ENCODE measurements at places on chromosomes 16 and 17. TPM values are rescaled to one million over a fixed set of nuclear protein-coding genes. Genes with fewer than 3 reads are reported as not detected.

Gene USP36
- total RNA-seq, result 54.1 TPM

Gene KCNH4
- total RNA-seq, result not detected

Gene CD79B
- not detected for total RNA-seq

Gene C17orf107
- total RNA-seq, result 0.94 TPM

Gene SLC13A2
- not detected for total RNA-seq

Gene TEKT5
- not detected for total RNA-seq

Gene HSD17B2
- total RNA-seq, result 0.17 TPM

DNA sequence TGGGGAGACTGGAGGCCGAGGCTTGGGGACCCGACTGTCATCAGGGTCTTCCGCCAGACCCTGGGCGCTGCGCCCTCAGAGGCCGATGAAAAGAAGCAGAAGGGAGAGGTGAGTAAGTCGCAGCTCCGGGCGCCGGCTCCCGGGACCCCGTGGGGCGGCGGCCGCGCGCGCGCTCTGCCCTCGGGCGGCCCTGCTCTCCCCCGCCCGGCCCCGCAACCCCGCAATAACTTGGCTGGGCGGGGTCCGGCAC, 392 bp upstream of the ABHD15 start:
- H3K4me1 ChIP-seq, result peaks cover 15% of the 10 kb centered on the region

DNA sequence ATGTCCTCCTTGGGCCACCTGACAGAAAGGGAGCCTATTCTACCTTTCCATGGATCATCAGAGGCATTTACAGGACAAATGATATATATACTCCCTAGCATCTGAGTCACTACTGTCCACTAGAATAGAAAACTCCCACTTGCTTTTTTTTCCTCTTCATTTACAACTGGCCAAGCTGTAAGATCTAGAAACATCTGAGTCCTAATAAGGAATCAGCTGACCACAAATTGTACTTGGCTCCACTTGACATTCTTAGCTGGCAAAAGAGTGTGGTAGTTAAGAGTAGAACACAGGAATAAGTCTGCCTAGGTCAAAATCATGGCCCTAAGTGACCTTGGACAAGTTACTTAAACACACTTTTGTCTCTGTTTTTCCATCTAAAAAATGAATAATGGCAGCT, 5.2 kb downstream of the RUSF1 start:
- H3K27ac ChIP-seq, result no peak overlapping the region
- peaks cover 23% of the 10 kb centered on the region for H3K4me1 ChIP-seq
- peaks cover 14% of the 10 kb centered on the region for H3K36me3 ChIP-seq
- H3K4me3 ChIP-seq, result no peak overlapping the region

DNA sequence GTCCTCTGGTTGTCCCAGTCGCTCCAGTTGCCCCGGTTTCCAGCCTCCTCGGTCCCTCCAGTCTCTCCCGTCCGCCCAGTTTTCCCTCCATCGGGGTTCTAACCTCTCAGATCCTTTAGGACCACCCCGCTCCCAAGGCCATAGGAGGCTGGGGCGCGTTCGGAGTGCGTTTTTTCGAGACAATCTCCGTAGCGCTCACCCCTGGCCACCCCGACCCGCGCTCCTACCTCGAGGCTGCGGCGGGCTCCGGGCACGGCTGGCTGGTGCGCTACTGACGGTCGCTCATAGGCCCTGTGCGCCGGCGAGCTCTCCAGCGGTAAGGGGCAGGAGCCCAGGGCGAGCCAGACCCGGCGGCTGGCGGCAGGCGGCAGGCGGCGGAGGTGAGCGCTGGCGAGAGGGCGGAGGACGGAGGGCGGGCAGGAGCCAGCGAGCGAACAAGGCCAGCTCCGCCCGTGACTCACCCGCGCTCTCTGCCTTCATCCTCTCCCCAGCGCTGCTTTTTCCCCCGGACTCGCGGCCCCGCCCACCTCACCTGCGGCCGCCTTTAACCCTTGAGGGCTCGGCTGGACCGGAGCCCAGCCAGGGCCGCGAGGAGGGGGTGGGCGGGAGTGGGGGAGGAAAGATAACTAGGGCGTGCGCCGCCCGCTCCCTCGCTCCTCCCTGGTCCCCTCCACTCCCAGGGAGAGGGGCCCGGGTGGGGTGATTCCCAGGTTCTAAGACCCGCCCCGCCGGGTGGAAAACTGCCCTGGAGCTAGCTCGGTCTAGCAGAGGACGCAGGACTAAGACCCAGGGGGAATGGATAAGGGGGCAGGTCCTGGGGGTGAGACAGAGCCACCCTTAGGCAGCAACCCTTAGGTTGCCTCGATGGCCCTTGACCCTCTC, at the start of gene SP6:
SP6 (minus strand) TSS at position 472 of the 882 bp plus-strand sequence. CDS start 2,734 bp downstream, outside the sequence.
- H3K4me3 ChIP-seq, result peak within 1 kb of the TSS; percentile 85
- peaks cover 30% of the 10 kb centered on the region for H3K4me1 ChIP-seq
- peaks cover 42% of the 10 kb centered on the region for H3K27me3 ChIP-seq
- peak; percentile 50 for DNase-seq

- no peak overlapping the region for H3K4me3 ChIP-seq
- no peak for DNase-seq
- H3K27me3 ChIP-seq, result peaks cover 62% of the 10 kb centered on the region
- H3K27ac ChIP-seq, result no peak overlapping the region
Measured at GRCh38 chr16:86243123-86243473, 267.2 kb upstream of the FOXF1 start.

DNA sequence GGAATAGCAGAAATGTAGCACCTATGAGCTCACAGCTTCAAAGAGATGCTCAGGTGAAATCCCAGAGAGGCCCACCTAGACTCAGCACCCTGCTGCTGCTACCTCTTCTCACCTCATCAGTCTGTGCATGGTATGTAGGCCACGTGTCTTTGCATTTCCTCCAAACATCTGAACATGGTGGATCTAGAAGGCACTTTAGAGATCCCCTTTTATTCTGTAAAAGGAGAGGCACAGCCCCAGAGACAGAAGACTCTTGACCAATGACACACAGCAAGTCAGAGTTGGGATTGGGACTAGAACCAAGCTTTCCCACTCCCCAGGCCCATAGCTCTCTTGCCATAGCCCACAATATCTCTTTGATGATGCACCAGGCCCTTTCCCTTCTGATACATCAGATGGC, 19.4 kb upstream of the NKD1 start:
- no peaks in the 10 kb centered on the region for H3K36me3 ChIP-seq
- H3K4me1 ChIP-seq, result no peaks in the 10 kb centered on the region
- H3K27me3 ChIP-seq, result peaks cover 10% of the 10 kb centered on the region
- H3K27ac ChIP-seq, result no peak overlapping the region

- no peaks in the 10 kb centered on the region for H3K4me1 ChIP-seq
- H3K4me3 ChIP-seq, result no peak overlapping the region
- no peak for DNase-seq
- H3K27ac ChIP-seq, result no peak overlapping the region
- no peaks in the 10 kb centered on the region for H3K36me3 ChIP-seq
Measured at GRCh38 chr16:82181461-82182185, 11.6 kb upstream of the MPHOSPH6 start.

DNA sequence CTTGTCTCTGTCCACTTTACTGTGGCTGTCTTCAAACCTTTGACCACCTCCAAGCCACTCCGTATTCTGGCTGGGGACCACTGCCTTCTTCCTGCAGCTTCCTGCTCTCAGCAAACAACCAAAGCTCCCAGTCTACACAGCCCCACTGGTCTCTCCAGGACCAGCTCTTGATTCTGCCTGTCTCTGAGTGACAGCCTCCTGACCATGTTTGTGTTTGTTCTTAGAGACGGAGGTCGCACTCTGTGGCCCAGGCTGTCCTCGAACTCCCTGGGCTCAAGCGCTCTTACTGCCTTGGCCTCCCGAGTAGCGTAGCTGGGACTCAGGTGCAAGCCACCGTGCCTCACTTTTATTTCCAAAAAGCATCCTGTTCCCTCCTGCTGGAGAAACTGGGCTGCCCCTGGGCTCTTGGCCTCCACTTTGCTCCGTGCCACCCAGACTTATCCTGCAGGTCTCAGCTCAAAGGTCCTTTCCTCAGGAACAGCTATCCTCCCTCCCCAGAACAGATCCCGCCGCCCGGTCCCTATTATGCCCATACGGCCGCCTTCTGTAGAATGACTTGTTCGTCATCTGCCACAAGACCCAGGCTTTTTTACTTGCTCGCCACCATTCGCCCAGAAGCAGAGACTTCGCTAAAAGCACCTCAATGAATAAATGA, 9.1 kb downstream of the MNT start:
- H3K36me3 ChIP-seq, result peaks cover 27% of the 10 kb centered on the region
- peaks cover 56% of the 10 kb centered on the region for H3K4me1 ChIP-seq
- peak overlapping the region; percentile 93 for H3K4me3 ChIP-seq
- no peak for DNase-seq
- H3K27me3 ChIP-seq, result peaks cover 7% of the 10 kb centered on the region

DNA sequence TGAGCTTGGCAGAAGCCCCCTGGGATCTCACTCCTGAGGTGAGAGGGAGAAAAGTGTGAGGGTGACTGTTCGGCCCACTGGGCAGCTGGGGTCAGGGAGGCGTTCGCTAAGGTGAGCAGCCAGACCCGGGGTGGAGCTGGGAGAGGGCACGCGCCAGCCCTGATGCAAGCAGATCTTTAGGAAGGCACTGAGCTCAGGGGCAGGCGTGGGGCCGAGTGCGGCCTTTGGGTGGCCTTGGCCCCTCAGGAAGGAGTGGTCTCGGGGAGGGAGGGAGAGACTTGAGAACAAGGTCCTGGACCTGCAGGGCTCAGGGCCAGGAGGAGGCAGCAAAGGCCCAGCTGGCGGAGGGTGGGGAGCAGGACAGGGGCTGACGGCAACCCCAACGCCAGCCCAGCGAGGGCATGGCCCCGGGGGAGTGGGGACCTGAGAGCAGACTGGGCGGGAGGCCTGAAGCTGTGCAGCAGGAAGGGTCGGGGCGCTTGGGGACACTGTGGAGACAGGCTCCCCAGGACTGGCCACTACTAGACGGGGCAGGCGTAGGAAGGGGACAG, 14.5 kb upstream of the WDR45B start:
- H3K4me1 ChIP-seq, result no peaks in the 10 kb centered on the region
- DNase-seq, result no peak
- peaks cover 21% of the 10 kb centered on the region for H3K36me3 ChIP-seq
- no peaks in the 10 kb centered on the region for H3K27me3 ChIP-seq
- no peak overlapping the region for H3K27ac ChIP-seq

DNA sequence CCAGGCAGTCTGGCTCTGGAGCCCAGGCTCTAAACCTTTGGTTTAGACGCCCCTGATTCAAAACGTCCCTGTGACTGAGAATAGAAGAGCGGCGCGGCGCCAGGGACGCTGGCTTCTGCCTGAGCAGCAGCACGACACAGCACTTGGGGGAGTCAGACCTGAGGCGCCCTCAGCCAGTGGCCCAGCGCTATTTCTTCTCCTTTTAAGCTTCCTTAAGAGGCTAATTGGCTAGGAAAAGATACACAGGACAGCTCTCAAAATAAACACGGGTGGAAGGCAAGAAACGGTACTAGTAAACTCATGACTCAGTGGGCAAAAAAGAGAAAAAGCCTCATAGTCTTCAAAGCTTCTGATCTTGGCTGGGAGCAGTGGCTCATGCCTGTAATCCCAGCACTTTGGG, 34.9 kb downstream of the GTF3C1 start:
- H3K27me3 ChIP-seq, result peaks cover 4% of the 10 kb centered on the region
- H3K4me1 ChIP-seq, result no peaks in the 10 kb centered on the region
- no peak overlapping the region for H3K27ac ChIP-seq
- H3K36me3 ChIP-seq, result peaks cover 47% of the 10 kb centered on the region

- H3K4me3 ChIP-seq, result no peak overlapping the region
- H3K4me1 ChIP-seq, result peaks cover 57% of the 10 kb centered on the region
- H3K36me3 ChIP-seq, result no peaks in the 10 kb centered on the region
- DNase-seq, result no peak
Measured at GRCh38 chr16:48381201-48381600, 4.0 kb downstream of the SIAH1 start.

DNA sequence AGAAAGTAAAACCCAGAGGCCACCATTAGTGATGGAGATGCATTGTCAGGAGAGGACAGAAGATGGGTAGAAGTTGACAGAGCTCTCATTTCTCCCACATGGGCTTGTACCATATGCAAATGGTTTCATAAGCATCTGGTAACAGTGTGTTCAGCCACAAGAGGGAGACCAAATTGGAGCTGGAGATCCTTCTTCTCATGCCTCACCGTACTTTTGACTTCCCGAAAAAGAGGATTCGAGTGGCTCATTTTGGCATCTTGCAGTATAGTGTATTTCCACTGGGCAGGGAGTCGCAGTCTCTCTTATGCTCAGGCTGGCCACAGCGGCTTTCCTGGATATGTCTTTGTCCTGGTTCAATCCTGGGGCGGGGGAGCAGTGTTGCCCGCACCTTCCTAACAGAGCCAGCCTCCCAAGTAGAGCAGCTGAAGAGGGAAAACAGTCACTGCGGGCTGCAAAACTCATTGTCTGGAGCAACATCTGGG, 23.8 kb downstream of the TBC1D3B start:
- no peak overlapping the region for H3K4me3 ChIP-seq
- peaks cover 3% of the 10 kb centered on the region for H3K27me3 ChIP-seq

Measured in HFFc6 (cell line).